ENCODE measurements at places on chromosomes 6 and 20. TPM values are rescaled to one million over a fixed set of nuclear protein-coding genes. Genes with fewer than 3 reads are reported as not detected.

GRCh38 chr6:42692137-42692911 is 30.1 kb downstream of the PRPH2 start:
- no peak overlapping the region for H3K27ac ChIP-seq
- H3K36me3 ChIP-seq: peaks cover 2% of the 10 kb centered on the region
- no peaks in the 10 kb centered on the region for H3K27me3 ChIP-seq
- H3K4me3 ChIP-seq: no peak overlapping the region

GRCh38 chr6:48813836-48814235 is 649.2 kb downstream of the MMUT start:
- no peaks in the 10 kb centered on the region for H3K4me1 ChIP-seq
- no peak overlapping the region for H3K27ac ChIP-seq
- no peak for DNase-seq
- H3K27me3 ChIP-seq: no peaks in the 10 kb centered on the region
- H3K36me3 ChIP-seq: no peaks in the 10 kb centered on the region

DNA sequence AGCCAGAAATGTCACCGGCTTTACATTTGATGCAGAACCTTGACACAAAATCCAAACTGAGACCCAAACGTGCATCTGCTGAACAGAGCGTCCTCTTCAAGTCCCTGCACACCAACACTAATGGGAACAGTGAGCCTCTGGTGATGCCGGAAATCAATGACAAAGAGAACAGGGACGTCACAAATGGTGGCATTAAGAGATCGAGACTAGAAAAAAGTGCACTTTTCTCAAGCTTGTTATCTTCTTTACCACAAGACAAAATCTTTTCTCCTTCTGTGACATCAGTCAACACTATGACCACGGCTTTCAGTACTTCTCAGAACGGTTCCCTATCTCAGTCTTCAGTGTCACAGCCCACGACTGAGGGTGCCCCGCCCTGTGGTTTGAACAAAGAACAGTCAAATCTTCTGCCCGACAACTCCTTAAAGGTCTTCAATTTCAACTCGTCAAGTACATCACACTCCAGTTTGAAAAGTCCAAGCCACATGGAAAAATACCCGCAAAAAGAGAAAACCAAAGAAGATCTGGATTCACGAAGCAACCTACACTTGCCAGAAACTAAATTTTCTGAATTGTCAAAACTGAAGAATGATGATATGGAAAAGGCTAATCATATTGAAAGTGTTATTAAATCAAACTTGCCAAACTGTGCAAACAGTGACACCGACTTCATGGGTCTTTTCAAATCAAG is 108.4 kb downstream of the RTN4IP1 start:
- H3K4me3 ChIP-seq: no peak overlapping the region
- no peak overlapping the region for H3K27ac ChIP-seq
- no peaks in the 10 kb centered on the region for H3K4me1 ChIP-seq

GRCh38 chr6:163830641-163831040 is 416.1 kb downstream of the QKI start:
- no peaks in the 10 kb centered on the region for H3K4me1 ChIP-seq
- H3K27me3 ChIP-seq: no peaks in the 10 kb centered on the region
- no peak overlapping the region for H3K4me3 ChIP-seq
- H3K27ac ChIP-seq: no peak overlapping the region

DNA sequence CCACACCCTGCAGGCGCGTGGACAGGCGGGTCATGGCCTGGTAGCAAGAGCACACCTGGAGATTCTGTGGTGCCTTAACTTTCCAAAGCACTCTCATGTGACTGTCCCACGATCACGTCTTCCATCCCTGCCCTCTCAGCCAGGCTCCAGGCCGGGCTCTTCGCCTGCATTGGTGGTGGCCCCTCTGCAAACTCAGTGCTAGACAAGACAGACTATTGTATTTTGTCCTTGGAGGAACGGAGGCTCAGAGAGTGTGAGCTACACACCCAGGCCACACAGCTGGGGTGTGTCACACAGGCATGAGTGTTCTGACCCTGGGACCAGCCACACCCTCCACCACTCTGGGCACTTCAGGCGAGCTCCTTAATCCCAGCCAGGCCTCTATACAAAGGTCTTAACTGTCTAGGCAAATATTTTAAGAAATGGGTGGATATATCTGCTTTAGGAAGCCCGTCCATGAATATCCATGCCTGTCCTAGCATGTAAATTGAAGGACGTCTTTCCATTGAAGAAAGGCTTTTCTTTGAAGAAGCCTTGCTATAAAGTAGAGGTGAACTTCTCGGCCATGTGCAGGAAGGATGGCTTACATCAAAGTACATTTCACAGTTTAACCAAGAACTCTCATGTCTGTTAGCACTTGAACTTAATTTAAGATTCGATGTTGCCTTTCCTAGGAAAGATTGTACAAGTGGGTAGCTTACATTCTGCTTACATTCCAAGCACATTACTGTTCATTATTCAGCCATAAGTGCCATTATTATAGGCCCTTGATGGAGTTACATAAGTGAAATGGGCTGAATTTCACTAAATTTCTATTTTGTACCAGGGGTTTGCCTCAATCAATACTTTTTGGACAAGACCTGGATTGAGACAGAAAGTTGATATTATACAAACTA is 263.9 kb downstream of the DLL1 start:
- no peak overlapping the region for H3K4me3 ChIP-seq
- DNase-seq: no peak
- H3K4me1 ChIP-seq: no peaks in the 10 kb centered on the region
- no peaks in the 10 kb centered on the region for H3K27me3 ChIP-seq
- H3K27ac ChIP-seq: no peak overlapping the region

DNA sequence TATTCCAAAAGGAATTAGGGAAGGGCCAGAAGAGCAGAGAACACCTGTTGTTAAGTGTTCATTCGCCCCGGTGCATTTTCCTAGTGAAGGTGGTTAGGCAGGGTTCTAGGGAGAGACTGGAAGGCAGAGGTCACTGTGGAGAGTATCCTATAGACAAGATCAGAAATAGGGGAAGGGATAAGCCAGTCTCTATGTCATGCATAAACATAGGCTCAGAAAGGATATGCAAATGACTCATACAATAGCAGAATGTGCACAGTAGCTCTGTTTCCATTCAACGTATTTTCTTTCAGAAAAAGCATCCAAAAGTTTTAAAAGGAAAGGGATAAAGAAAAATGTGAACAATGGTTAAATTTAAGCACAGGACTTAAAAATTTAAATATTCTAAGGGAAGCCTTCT is 47.4 kb downstream of the BMP6 start:
- no peaks in the 10 kb centered on the region for H3K4me1 ChIP-seq
- no peak overlapping the region for H3K4me3 ChIP-seq
- no peaks in the 10 kb centered on the region for H3K36me3 ChIP-seq
- H3K27ac ChIP-seq: no peak overlapping the region

DNA sequence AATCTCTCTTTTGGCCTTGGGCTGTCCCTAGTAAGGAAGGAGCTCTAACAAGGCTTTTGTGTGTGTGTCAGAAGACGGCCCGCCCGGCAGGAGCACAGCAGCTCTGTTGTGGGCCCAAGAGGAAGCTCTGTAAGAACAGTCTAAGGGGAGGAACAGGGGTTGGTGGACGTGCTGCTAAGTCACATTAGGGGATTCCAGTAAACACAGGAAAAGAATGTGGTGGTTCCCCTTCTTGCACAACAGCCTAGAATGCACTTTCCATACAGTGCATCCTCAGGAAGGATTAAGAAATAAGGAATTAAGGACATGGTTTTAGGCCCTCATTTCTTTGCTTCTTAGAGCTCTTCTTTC is 114.5 kb downstream of the RNF144B start:
- DNase-seq: no peak
- H3K4me1 ChIP-seq: peaks cover 4% of the 10 kb centered on the region
- no peak overlapping the region for H3K4me3 ChIP-seq
- no peak overlapping the region for H3K27ac ChIP-seq
- H3K36me3 ChIP-seq: no peaks in the 10 kb centered on the region

DNA sequence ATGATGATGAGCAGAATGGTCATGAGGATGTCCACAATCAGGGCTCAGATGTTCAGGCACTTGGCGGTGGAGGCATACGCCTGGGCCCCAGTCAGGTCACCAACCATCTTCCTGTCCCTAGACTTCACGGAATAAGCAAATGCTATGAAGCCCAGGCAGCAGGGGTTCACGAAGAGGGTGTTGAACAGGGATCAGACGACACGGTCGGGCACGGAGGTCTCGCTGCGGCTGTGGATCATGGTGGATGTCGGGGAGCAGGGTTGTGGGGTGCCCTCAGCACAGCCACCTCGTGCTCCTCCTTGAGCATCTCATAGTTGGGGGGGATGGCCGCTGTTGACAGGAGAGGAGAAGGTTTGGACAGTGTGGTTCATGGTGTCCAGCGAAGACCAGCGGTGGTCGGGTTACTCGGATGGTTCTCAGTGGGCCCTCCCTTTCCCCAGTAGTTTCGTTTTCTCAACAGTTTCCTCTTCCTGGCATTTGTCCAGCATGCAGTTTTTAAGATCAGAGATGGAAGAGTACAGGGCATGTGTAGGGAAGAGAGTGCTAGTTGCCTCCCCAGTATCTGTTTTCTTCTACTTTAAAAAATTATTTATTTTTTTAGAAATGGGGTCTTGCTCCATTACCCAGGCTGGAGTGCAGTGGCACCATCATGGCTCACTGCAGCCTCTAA is 20.3 kb upstream of the SPDEF start:
- H3K4me1 ChIP-seq: no peaks in the 10 kb centered on the region
- H3K27me3 ChIP-seq: no peaks in the 10 kb centered on the region
- no peak for DNase-seq
- no peak overlapping the region for H3K27ac ChIP-seq

DNA sequence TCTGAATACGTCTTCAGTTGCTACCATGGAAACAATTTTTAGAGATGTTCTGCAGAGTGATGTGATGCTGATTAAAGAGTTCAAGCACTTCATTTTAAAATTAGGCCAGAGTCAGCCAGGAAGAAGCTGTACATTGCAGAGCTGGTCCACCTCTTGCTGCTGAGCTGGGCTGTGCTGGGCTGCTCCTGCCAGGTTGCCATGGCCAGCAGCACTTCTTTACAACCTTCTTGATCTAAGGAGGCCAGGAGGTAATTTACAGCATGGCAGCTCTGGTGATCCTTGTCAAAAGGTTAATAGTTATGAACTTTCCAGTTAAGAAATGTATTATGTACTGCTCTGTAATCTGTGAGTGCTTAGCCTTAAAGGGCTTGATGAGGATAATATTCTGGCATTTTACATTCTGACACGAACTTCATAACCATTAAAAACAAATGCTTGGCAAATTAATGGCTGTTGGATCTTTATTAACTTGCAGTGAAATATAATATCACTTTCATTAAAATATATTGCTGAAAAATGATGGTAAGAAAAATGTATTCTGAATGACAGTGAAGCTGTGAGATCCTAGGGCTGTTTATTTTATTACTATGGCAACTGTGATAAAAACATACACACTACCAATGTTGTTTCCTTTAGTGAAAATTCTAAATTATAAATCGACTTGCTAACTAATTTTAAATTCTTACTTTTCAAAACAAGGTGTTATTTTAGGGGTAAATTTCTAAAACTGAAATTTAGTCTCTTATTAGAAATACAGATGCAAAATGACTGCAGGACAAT is 259.7 kb downstream of the RFPL4B start:
- H3K4me1 ChIP-seq: no peaks in the 10 kb centered on the region
- H3K4me3 ChIP-seq: no peak overlapping the region
- H3K36me3 ChIP-seq: no peaks in the 10 kb centered on the region
- DNase-seq: no peak

DNA sequence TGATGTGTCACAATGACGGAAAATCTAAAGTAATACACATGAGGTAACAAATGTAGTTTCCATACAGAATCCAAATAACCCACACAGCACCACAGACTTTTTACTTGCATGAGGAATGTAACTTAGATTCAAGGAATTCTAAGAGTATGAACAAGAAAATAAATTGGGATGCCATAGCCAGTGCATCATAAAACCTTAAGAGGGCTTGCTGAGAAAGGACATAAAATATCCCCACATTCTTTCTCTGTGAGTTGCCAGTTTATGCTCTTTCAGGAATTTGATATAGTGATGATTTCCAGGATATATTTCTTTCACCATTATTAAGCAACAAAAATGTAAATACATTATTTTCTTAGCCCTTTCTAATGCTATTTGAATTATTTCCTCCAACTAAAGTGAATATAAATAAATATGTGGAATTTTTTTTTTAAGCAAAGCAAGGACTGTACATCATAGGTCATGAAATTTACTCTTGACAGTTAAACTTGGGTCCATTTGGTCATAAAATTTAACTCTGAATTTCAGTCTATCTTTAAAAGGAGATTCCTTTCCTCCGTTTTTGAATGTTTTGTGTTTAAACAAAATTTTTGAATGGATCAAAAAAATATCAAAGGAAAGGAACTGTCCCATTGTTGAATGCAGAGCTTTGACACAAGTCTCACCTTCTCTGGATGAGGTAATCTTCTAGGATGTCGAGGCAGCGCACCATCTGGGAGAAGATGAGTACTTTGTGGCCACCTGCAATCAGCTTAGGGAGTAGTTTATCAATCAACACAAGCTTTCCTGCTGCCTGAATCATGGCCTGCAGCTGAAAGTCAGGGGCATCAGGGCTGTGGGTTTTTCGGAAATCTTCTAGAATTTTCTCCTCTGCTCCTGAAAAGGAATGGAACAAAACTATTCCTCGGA is 116.3 kb upstream of the EMILIN3 start:
- no peak for DNase-seq
- no peak overlapping the region for H3K4me3 ChIP-seq
- no peaks in the 10 kb centered on the region for H3K4me1 ChIP-seq
- no peaks in the 10 kb centered on the region for H3K27me3 ChIP-seq

- no peak for DNase-seq
- H3K27ac ChIP-seq: no peak overlapping the region
- no peaks in the 10 kb centered on the region for H3K4me1 ChIP-seq
- H3K36me3 ChIP-seq: no peaks in the 10 kb centered on the region
Observed at GRCh38 chr20:61697666-61698597, 367.7 kb downstream of the TAF4 start.

DNA sequence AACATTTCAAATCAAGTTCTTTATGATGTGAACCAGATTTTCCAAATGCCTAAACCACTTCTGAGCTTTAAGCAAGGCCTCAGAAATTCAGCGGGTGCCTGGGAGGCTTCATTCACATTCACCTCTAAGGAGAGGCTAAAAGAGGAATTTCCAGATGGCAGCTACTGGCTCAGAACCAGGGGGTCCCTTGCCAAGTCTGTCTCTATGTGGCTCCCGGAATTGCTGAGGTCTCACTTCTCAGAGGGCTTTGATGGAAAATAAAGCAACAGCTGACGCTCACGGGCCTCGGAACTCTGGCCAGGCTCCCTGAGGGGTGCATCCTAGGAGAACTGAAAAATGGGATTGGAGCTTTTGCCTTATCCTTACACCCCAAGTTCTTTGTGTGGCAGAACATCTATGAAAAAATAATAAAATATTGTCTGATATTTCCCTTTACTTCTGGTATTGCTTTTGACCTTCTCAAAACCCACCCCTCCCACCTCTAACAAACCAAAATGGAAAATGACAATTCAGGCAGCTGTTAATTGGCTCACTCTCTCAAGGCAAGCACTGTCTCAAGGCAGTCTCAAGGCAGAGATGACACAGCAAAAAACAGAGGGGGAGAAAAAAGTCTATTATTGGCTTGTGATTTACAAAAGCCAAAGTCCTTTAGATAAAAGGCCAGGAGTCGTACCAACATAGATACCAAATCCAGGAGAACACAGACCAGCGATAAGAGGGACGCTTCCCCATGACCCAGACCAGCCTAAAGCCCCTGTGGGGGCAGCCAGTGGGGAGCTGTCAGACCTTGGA is 21.8 kb upstream of the LRRN4 start:
- no peak overlapping the region for H3K27ac ChIP-seq
- no peak for DNase-seq
- no peak overlapping the region for H3K4me3 ChIP-seq
- no peaks in the 10 kb centered on the region for H3K27me3 ChIP-seq

GRCh38 chr6:110337486-110337885 is 20.7 kb downstream of the METTL24 start:
- H3K36me3 ChIP-seq: no peaks in the 10 kb centered on the region
- H3K4me3 ChIP-seq: no peak overlapping the region
- H3K27me3 ChIP-seq: no peaks in the 10 kb centered on the region
- DNase-seq: no peak
- no peaks in the 10 kb centered on the region for H3K4me1 ChIP-seq

The GHRH gene
- polyA plus RNA-seq: not detected

The OPRM1 gene
- polyA plus RNA-seq: not detected

The BIRC7 gene
- polyA plus RNA-seq: 0.30 TPM

The KCNQ5 gene
- not detected for polyA plus RNA-seq

Measured in kidney (tissue), 22 donors.